Placental epithelial cell (primary cell): ENCODE measurements at places on chromosomes 7 and 10. TPM values are rescaled to one million over a fixed set of nuclear protein-coding genes. Genes with fewer than 3 reads are reported as not detected.

The VIPR2 gene
- total RNA-seq: not detected in 2 replicates

The SCIN gene
- 0.79 and 6.5 TPM in 2 replicates for total RNA-seq

The PON3 gene
- total RNA-seq: 3.8 and 5.1 TPM in 2 replicates

The NPTX2 gene
- 0.22 and 0.39 TPM in 2 replicates for total RNA-seq

The SEM1 gene
- total RNA-seq: 17.8 and 30.6 TPM in 2 replicates
